IPS DF 6.9 (cell line): ENCODE measurements at places on chromosomes 11 and 22.

DNA sequence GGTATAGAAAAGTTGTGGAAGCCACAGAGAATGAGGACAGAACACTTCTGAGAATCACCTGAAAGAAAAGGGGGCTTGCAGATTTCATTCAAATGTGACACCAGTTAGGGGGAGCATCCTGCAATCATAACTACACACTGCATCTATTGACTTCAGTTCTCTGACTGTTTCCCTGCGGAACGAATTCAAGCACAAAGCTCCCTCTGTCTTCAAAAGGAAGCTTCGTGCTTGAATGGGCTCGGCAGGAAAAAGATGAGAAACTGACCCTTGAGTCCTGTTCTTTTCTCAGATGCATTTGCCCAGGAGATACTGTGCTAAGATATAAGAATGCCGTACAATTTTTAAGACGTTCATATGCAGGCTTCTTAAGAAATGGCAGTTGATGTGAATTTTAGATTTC is 2000.4 kb upstream of the RAG2 start:
- no peak for DNase-seq

DNA sequence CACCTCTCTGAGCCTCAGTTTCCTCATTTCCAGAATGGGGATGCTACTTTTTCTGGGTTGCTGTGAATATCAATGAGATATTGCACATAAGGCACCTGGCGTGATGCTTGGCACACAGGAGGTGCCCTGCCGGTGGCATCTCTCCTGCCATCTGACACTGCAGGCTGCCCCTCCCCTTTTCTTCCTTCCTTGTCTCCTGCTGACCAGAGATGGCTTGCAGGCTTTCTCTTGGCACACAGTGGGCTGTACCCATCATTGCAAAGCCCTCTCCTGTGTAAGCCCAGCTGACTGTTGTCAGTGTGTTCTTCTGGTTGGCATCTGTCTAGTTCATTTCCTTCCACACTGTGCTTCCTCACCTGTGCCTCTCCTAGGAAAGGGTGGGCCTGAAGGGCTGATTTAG is 91.7 kb downstream of the MYO18B start:
- DNase-seq: no peak

- DNase-seq: no peak
Observed at GRCh38 chr22:40862013-40862412, at the start of gene DNAJB7. Gene DNAJB7 (minus strand): TSS chr22:40862113. CDS start chr22:40861994, 119 bp downstream.

DNA sequence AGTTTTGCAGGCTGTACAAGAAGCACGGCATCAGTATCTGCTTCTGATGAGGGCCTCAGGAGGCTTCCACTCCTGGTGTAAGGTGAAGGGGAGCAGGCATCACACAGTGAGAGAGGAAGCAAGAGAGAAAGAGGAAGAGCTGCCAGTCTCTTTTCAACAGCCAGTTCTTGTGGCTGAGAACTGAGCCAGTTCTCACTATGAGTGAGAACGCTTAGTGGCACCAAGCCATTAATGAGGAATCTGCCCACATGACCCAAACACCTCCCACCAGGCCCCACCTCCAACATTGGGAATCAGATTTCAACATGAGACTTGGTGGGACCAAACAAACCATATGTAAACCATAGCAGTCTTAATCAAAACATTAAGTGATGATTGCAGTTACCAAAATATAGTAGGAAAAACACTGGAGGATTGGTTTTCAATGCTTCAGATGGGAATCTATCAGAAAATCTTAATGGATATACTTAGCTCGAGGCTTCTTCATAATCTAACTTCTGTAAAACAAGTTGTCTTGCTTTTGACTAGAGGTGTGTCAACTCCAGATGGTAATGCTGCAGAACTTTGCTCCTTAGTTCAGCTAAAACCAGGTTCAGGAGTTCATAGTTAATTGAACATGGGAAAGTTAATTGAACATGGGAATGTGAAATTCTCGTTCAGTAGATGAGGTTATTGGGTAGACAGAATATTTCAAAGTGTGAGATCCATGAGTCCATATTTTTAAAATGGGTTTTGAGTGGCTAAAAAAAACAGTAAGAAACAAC is 12.2 kb downstream of the FAR1 start:
- no peak for DNase-seq

DNA sequence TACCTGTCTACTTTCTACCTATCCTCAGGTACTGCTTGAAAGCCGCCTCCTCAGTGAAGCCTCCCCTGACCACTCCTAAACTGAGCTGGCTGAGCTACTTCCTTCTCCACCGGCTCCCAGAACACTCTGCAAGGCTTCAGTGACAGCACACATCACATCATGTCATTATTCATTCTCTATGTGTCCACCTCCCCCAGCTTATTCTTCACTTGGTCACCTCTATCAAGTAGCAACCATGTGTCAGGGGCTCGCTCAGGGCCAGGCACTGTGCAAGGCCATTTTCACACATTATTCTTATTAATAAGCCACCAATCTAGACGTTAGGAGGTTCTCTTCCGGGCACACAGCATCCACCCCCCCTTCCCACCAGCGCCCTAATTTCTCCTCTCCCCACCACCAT is 3.7 kb upstream of the ELFN2 start:
- no peak for DNase-seq

- no peak for DNase-seq
Observed at GRCh38 chr22:23984430-23984829, 4.5 kb downstream of the GSTT2 start.

GRCh38 chr22:30178181-30179126 is 68.1 kb downstream of the LIF start:
- DNase-seq: no peak

DNA sequence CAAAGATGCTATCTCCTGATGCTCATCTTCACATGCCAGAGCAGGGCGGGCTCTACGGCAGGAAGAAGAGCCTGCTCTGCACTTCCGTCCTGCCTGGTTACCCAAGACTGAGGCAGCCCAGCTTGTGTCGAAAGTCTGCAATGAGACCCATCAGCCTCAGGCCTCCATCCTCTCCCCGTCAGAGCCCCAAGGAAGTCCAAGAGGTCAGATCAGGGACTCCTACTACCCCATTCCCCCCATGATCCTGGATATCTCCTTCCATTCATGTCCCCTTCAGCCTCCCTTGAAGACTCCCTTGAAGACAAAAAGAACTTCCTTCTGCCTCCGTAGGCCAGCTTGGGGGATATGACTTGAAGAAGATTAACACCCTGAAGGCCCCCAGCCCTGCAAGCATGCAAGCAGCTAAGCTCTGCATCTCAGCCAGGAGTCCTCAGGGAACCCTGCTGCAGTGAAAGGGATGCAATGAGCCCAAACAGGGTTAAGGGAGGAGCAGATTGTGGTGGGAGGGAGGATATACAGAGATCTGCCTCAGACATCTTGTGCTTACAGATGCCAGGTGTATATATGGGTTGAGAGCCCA is 85.6 kb downstream of the TRIM29 start:
- no peak for DNase-seq

- no peak for DNase-seq
Observed at GRCh38 chr11:9516113-9516512, 55.3 kb downstream of the ZNF143 start.

DNA sequence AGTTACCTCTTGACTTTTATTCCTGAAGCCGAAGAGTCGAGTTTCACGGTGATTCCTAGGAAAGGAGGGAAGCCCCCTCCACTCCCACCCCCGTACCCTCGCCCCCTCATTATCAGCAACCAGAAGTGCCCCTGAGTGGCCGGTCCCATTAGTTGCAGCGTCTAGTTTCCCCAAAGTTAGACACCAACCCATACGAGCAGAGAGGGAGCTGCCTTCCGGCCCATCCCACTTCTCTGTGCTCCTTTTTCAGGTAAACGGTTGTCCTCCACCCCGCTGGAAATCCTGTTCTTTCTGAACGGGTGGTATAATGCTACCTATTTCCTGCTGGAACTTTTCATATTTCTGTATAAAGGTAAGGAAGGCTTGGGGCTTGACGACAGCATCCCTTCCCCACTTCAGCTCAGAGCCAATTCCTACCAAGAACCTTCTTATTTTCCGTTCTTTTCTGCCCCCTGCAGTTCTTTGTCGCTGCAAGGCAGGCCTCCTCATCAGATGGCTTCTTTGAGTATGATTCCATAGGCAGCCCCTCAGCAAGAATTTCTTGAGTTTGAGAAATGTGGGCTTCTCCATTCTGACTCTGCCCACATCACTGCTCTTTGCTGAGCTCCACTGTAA is 701 bp downstream of the TMEM216 start:
- DNase-seq: no peak

DNA sequence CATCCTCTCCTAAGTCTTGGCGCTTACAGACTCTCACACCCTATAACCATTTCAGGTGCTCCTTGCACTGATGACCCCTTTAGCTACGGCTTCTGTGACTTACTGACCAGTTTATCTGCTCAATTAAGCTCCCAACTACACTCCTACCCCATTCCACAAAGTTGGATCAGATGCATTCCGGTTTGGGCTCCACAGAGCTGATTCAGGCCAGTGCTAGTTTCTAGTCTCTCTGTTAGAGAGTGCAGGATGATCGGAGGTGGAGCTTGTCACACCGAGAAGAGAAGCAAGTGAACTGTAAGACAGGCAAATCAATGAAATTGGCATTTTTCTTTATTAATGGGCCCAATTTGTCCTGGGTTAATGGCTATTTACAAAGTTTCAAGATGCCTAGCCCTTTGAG is 436.8 kb upstream of the CADM1 start:
- no peak for DNase-seq

GRCh38 chr11:108895579-108896480 is 231.0 kb downstream of the DDX10 start:
- no peak for DNase-seq

DNA sequence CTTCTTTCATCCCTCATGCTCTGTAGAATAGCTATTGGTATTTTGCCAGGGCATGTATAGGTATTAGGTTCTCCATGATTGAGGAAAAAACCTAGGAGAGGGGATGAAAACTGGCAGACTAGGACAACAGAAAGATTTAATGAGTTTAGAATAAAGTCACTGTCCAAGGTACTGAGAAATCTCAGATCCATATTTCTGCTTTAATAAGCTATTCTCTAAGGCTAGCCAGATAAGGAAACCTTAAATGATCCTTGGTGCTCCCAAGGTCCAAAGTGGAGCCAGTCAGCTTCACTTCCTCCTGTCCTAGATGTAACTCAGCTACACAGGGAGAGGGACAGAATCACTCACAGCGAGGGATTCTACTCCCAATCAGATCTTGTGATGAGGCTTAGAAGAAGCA is 13.7 kb upstream of the CSNK2A3 start:
- DNase-seq: no peak

GRCh38 chr11:115761817-115762216 is 257.6 kb upstream of the CADM1 start:
- DNase-seq: no peak

GRCh38 chr11:46719048-46719542 is at the start of gene F2:
Gene F2 (plus strand): TSS chr11:46719213. CDS start chr11:46719236, 23 bp downstream.
- DNase-seq: no peak

GRCh38 chr11:78097666-78098385 is 18.2 kb upstream of the NDUFC2 start:
- DNase-seq: no peak

GRCh38 chr11:116035977-116036376 is 531.8 kb upstream of the CADM1 start:
- no peak for DNase-seq

DNA sequence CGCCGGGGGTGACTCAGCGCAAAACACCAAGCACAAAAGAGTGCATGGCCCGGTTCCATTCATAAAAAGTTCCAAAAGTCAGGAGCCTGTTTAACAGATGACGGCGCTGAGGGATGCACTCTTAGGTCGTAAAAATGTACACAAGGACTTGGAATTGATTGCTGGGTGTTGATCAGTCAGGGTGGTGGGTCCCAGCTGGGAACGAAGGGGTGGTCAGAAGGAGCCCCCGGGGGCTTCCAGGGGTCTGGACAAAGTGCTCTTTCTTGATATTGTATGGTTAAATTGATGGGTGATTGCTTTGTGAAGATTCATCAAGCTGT is 20.7 kb downstream of the IFITM10 start:
- DNase-seq: no peak

- DNase-seq: no peak
Observed at GRCh38 chr11:14342906-14343305, 16.1 kb downstream of the RRAS2 start.

DNA sequence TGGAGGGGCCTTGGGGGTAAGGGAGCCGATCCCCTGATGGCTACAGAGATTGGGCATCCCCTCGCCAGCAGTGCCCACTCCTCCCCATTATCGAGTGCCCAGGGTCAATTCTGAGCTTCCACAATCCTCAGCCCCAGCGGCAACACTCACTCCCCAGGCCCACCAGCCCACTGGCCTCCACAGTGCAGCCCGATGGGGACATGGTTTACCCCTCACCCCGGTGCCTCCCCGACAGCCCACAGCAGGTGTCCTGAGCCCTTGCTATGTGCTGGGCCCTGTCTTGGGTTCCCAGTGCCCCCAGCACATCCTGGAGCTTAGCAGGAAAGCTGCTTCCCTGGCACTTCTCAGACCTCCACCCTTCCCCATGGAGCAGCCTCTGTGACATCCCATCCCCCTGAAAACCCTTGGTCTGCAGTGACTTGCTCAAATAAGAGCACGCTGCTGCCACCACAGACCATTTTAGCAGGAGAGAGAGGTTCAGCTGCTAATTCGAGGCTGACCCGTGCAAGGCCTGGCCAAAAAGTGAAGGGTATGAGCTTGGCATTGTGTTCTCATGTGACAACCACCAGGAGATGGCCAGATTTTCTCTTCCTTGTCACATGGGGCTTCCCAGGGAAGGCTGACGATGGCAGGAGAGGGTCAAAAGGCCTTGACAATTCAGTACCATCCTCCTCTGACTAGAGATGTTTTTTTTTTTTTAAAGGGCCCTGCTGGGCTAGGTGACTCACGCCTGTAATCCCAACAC is 23.6 kb downstream of the KCNJ4 start:
- DNase-seq: no peak

GRCh38 chr22:46055911-46056545 is 79.1 kb upstream of the WNT7B start:
- no peak for DNase-seq

DNA sequence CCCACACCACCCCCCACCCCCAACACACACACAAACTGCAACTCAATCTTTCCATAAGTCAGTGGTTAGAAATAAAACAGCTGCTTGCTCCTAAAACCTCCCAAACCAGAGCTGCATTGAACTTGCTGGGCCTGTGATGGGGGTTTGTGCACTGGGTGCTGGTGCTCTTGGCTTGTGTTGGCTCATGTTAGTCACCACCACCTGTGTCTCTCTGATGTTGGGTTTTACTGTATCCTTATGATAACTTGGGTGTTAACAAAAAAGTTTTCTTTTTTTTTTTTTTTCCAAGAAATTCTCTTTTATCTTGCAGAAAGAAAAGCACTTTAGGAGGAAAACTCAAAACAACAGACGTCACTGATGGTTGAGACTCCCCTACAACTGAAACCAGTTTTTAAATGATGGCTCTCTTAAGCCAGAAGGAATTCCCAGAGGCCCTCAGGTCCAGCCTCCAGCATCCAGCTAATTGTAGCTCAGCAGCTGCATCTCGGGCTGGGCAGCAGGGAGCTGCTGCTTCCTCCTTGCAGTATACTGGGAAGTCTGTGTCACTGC is 79.9 kb upstream of the DRD2 start:
- DNase-seq: no peak

- DNase-seq: no peak
Observed at GRCh38 chr11:115885535-115886421, 381.6 kb upstream of the CADM1 start.
